ENCODE measurements at places on chromosomes 16 and 17. TPM values are rescaled to one million over a fixed set of nuclear protein-coding genes. Genes with fewer than 3 reads are reported as not detected.

DNA sequence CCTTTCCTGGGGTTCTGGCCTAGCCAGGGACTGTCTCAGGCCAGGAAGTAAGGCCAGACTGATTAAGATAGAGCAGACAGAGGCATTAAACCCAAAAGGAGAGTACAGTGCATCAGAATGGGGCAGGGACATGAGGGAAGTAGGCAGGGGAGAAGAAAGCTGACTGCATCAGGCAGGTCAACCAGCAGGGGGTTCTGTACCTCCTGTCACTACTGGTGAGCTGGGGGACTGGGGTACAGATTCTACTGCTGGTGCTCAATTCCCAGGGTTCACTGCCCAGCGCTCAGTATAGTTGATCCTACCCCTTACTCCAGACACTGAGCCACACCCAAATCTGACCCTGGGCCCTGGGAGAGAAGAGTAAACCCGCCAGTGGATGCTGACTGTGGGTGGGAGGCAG, 12.9 kb upstream of the MTMR4 start:
- no peak for DNase-seq

DNA sequence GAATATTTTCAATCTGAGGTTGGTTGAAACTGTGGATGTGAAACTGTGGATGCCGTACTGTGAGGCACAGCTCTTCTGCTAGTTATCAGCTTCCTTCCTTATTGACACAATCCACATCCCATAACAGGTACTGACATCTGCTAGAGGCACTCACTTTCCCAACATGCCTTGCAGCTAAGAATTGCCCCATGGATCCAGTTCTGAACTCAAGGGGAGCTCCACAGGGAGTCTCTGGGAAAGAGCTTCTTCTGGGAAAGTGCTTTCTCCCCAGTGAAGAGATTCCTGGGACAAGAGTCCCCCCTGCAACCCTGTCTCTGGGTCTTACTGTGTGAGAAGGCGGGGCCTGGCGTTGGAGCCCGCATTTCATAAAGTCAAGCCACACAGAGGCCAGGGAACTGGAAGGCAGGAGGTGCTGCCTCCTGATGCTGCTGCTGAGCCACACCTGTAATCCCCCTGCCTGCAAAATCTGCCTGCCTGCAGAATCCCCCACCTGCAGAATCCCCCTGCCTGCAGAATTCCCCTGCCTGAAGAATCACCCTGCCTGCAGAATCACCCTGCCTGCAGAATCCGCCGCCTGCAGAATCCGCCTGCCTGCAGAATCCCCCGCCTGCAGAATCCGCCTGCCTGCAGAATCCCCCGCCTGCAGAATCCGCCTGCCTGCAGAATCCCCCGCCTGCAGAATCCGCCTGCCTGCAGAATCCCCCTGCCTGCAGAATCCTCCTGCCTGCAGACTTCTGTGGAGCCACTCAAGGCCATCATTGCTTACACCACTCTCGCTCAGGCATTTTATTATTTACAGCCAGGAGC, 305.4 kb downstream of the FOXL1 start:
- no peak for DNase-seq

GRCh38 chr16:49763826-49764225, 92.1 kb downstream of the ZNF423 start:
- DNase-seq = no peak

DNA sequence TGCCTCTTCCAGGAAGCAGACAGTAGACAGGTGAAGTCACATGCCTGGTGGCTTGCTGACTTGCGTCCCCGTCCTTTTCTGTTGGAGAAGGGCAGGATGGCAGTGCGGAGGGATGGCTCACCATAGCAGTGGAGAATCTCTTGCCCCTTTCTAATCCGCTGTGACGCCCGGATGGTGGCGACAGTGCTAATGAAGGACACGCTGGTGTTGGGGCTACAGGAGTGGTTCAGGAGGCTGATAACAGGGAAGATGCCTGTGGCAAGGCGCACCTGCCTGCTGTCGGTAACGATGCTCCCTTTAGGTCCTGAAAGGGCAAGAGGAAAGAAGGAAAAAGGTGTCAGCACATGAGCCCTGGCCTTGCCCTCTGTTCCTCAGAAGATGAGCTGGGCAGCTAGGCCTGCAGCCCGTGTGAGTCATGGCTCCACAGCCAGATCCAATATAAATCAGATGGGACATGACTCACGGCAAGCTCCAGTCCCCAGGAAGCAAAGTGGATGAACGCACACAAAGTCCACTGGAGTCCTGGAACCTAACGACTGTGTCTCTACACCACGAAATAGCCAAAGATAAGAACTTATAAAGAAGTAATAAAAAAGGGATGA, 25.5 kb downstream of the SERPINF1 start:
- DNase-seq = peak; percentile 94

DNA sequence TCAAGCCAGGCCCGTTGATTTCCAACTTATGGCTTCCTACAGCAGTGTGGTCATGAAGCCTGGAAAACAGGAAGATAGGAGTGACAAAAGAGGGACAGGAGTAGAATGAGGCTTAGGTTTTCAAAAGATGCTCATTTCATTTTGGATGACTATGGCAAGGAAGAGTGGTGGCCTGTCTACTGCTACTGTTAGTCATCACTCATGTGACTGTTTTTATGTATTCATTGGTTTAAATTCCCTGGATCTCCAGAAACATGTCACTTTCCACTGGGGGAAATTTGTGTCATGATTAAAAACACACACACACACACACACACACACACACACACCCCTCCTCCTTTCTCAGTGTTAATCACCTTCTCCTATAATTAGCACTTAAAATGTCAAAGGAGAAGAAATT, 1.1 kb upstream of the CYLD start:
- DNase-seq = no peak

DNA sequence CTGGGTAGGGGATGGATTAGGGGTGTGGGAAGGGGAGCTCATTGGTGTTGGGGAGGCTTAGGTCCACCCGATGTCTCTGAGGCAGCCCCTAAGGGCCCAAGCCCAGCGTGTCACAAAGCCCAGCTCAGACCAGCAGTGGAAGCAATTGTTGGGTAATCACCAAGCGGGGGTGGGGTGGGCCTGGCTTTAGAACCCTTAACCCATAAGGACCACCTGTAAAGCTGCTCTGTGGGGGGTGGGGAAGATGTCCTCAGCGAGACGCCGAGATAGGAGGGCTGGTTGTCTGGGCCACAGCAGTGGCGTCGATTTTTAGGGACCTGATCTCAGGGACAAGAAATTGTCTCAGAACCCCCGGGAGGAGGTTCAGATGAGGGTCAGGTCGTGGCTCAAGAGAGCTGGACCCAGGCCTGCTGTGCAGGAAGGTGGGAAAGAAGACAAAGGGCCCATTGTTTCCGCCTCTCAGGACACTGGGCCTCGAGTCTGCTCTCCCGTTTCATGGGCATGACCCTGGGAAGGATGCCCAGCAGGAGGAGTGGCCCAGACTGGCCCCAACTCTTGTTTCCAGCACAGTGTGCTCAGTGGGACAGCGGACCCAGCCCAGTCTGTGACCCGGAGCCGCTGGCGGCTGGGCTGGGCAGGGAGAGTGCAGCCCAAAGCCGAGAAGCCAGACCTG, 15.9 kb downstream of the ST6GALNAC2 start:
- DNase-seq = no peak

DNA sequence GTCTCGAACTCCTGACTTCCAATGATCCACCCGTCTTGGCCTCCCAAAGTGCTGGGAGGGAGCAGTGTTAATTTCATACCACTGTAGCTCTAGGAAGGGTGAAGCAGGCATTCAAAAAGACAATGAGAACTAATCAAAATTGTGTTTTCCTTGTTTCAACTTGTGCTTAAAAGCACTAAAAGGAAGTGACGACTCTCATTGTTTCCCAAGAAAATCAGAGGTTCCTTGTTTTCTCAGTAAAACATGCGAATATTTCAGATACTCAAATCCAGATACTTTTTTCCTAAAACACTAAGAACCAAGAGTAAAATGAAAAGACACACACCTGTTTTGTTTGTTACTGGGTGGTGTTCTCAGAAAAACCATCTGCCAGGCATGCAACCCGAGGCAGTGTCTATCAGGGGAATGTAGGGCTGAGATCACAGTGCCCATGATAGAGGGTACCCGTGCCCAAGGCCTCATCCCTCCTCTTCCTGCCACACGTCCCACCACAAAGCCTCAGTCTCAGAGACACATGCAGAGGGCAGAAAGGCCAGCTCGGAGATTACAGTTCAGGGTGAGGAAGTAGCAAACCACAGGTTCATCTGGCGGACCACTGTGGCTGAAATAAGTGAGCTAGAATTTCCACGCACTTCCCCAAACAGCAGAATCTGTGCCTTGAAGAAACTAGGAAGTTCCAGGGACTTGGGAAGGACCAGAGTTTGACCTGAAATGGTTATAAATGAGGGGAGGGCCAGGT, 33.7 kb downstream of the GINS3 start:
- DNase-seq = peak; percentile 37

DNA sequence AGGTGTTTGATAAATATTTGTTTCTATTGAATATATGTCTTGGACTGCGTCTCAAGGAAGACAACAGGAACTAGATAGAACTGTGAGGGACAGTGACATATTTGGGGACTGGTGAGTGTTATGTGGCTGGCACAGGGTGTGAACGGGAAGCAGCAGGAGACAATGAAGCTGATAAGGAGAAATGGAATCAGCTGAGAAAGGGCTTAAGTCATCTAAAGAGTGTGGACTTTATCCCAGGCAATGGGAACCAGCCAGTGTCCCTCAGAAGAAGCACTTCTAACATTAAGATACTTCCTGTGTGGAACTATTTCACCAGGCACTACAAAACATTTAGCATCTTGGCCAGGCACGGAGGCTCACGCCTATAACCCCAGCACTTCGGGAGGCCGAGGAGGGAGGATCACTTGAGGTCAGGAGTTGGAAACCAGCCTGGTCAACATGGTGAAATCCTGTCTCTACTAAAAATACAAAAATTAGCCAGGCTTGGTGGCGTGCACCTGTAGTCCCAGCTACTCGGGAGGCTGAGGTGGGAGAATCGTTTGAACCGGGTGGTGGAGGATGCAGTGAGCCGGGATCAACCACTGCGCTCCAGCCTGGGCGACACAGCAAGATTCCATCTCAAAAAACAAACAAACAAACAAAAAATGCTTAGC, 41.2 kb downstream of the ARHGAP17 start:
- no peak for DNase-seq

DNA sequence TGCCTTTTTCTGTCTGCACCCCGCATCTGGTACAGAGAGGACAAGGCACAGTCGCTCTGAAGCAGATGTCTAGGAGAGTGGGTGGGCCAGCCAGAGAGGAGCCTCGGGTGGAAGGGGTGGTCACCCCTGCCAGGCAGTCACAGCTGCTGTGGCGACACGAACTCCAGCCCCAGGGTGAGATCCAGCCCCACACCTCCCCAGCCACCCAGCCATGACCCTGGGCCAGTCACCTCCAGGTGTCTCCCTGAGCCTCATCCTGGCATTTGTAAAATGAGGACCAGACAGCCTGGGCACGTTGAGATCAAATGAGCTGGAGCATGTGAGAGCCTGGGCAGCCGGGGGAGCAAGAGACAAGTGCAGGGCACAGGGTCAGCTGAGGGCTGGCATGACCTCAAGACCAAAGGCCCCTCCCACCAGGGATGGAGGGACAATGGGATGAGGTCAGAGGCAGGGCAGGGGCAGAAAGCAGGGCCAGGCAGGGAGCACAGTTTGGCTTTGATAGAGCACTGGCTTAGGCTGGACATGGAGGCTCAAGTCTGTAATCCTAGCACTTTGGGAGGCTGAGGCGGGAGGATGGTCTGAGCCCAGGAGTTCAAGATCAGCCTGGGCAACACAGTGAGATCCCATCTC, 7.7 kb downstream of the ADAM11 start:
- DNase-seq = no peak

GRCh38 chr17:82944990-82945389, 105.2 kb upstream of the ZNF750 start:
- DNase-seq = no peak

GRCh38 chr17:42944211-42944610, 20.0 kb downstream of the AARSD1 start:
- no peak for DNase-seq

DNA sequence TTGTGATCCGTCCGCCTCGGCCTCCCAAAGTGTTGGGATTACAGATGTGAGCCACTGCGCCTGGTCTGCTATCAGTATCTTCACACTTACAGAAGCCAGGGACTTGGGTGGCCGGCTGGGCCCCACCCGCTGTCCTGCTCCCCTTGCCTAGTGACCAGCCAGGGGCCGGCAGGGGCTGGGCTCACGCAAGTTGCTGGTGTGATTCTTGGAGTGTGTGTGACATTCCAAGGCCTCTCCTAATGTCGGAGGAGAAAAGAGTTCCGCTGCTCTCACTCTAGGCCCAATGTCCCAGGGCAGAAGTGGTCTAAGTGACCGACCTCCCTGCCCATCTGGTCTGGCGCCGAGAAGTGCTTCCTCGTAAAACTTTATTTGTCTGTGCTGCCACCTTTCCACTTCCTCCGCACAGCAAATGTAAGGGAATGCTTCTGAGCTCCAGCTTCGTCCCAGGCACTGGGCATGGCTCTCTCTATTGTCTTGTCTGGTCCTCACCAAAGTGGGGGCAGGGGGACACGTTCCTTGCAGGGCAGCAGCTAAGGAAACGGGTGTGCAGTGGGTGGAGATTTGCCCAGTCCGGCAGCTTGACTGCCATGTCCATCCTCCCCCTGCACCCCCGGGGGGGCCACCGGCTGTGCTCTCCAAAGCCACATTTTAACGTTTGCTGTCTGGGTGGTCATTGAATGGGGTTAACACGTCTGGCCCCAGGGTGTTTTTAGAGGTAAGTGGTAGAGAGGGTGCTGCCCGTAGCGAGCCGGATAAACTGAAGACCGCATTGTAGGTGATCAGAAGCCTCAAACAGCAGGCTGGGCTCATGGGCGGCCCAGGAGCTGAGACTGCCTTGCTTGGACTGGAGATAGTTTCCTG, 7.8 kb upstream of the GSE1 start:
- DNase-seq = no peak

DNA sequence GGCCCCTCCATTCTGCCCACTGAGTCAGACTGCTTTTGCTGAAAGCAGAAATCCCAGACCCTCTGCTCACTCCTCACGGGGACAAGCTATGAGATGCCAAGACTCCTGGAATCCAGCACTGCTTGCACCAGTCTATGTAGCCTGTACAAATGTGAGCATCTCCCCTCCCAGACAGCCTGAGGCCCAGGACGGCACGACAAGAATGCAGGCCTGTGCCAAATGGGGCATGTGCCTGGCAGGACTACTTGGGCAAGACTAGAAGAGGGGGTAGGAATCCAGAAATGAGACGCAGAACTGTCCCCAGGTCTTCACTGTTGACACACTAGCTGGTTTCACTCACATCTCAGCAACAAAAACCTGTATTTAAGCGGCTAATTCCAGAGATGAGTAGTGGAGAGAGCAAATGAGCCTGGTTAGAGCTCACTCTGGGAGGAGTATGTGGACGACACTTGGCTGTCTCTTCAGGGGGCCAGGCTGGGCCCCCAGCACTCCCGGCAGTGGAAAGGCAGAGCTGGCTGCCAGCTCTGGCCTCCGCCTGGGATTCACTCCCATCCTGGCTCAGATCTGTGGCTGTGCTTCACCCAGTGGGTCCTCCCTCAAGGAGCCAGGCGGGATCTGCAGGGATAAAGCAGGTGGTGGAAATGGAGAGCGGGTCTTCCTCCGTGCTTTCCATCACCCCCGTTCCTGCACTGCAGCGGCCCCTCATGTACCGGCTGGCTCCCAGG, 2.9 kb upstream of the MYO1C start:
- no peak for DNase-seq

GRCh38 chr16:67537270-67537635, 8.6 kb downstream of the RIPOR1 start:
- peak; percentile 12 for DNase-seq

GRCh38 chr17:68698746-68699145, 97.6 kb upstream of the FAM20A start:
- peak; percentile 41 for DNase-seq

Gene TBC1D28
- not detected for total RNA-seq

Gene TNFSF12
- total RNA-seq = 20.7 TPM

Gene FSCN2
- 0.29 TPM for total RNA-seq

Gene NOD2
- 0.80 TPM for total RNA-seq

Gene BCO1
- not detected for total RNA-seq

Gene KRTAP3-1
- total RNA-seq = not detected

Gene TGFB1I1
- total RNA-seq = 55.6 TPM

Gene KRT39
- not detected for total RNA-seq

Measured in LHCN-M2 (cell line).